ENCODE measurements at places on chromosomes 6 and 20. TPM values are rescaled to one million over a fixed set of nuclear protein-coding genes. Genes with fewer than 3 reads are reported as not detected.

DNA sequence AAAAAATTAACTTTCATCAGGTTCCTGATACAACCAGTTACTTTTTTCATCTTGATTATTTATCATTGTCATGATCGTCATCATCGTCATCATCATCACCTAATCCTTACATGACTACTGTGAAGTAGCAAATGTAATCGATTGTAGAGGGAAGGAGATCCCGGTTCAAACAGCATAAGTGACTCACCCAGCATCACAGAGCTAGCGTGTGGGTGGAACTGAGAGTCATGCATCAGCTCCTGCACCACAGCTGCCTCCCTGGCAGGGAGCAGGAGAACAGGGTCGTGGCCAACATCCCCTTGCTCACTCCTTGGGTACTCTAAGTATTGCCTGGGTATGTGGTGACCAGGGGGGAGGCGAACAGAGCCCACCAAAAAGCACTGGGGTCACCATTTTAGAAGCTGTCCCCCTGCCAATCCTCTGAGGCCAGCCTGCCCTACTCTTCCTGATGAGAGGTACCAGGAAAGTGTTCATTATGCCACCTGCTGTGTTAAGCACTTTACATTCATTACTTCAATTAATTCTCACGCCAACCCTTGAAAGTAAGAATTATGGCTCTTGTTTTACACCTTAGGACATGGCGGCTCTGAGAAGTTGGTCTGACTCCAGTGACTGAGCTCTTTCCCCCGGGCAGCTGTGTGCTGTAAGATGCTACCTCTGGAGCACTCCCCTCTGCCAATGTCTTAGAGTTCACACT lies 425.2 kb downstream of the CD83 start:
- no peak for DNase-seq
- no peak overlapping the region for H3K4me3 ChIP-seq
- H3K27me3 ChIP-seq, result no peaks in the 10 kb centered on the region
- no peak overlapping the region for H3K27ac ChIP-seq
- H3K36me3 ChIP-seq, result no peaks in the 10 kb centered on the region

Gene SNAP91
- total RNA-seq, result not detected

GRCh38 chr20:46133886-46134654 lies 16.0 kb downstream of the CD40 start:
- H3K36me3 ChIP-seq, result no peaks in the 10 kb centered on the region
- no peaks in the 10 kb centered on the region for H3K4me1 ChIP-seq
- peaks cover 42% of the 10 kb centered on the region for H3K27me3 ChIP-seq
- no peak overlapping the region for H3K4me3 ChIP-seq
- no peak for DNase-seq
- H3K27ac ChIP-seq, result no peak overlapping the region

Gene MLN
- not detected for total RNA-seq

DNA sequence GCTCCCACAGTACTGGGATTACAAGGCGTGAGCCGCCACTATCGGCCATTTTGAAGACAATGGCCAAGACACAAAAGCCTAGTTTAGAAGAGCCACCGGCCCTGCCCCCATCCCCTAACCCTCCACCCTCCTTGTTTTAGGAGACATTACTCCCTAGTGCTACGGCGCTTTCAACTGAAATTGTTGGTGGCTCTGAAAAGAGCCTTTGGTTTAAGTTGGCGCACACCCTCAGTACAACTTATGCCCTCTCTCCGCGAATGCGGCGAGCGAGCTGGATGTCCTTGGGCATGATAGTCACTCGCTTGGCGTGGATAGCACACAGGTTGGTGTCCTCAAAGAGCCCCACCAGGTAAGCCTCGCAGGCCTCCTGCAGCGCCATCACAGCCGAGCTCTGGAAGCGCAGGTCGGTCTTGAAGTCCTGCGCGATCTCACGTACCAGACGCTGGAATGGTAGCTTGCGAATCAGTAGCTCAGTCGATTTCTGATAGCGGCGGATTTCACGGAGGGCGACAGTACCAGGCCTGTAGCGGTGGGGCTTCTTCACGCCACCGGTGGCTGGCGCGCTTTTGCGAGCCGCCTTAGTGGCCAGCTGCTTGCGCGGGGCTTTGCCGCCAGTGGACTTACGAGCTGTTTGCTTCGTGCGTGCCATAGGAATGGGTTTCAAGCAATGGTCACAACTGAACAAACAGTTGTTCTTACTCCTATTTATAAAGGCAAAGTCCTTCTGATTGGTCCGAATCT lies 114.9 kb upstream of the BTN3A2 start:
- H3K27me3 ChIP-seq, result no peaks in the 10 kb centered on the region
- peak overlapping the region; percentile 60 for H3K4me3 ChIP-seq
- no peaks in the 10 kb centered on the region for H3K36me3 ChIP-seq
- H3K27ac ChIP-seq, result peak overlapping the region; percentile 80

- no peaks in the 10 kb centered on the region for H3K4me1 ChIP-seq
- no peak overlapping the region for H3K27ac ChIP-seq
- peaks cover 5% of the 10 kb centered on the region for H3K27me3 ChIP-seq
- no peaks in the 10 kb centered on the region for H3K36me3 ChIP-seq
Observed at GRCh38 chr6:168218785-168219566, 100.6 kb downstream of the DACT2 start.

DNA sequence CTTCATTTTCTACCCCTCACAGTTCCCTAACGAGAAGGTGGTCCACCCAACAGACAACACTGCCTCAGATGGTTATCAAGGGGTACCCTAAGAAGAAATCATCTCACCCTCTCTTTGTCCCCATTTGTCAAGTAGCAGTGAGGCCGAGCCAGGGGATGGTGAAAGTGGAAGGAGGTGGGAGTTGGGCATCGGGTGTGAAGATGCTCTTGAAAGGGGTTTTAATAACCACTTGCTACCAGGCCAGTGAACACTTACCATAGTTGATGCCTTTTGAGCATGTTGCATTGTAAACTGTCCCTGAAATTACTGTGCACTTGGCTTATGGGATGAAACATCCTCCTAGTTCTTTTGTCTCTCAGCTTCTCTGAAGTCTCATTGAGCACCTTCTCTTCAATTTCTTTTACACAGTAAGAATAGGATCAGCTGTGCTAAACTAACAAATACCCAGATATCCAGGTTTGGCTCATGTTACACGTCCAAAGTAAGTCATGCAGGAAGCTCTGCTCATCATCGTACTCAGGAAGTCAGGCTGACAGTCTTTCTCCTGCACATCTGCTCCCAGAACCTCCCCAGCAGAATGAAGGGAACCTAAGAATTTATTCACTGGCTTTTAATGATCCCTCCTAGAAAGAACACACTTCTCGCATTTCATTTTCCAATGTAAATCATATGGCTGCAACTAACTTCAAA lies 13.3 kb downstream of the HLA-DPB1 start:
- no peak overlapping the region for H3K27ac ChIP-seq
- no peak for DNase-seq
- H3K27me3 ChIP-seq, result peaks cover 4% of the 10 kb centered on the region
- no peaks in the 10 kb centered on the region for H3K4me1 ChIP-seq
- no peak overlapping the region for H3K4me3 ChIP-seq
- H3K36me3 ChIP-seq, result no peaks in the 10 kb centered on the region

Gene INSM1
- total RNA-seq, result 5.5 TPM

- DNase-seq, result peak; percentile 61
- no peaks in the 10 kb centered on the region for H3K36me3 ChIP-seq
- no peaks in the 10 kb centered on the region for H3K4me1 ChIP-seq
- H3K4me3 ChIP-seq, result no peak overlapping the region
- no peaks in the 10 kb centered on the region for H3K27me3 ChIP-seq
- no peak overlapping the region for H3K27ac ChIP-seq
Observed at GRCh38 chr6:99151634-99152346, 197.7 kb downstream of the FAXC start.

- H3K36me3 ChIP-seq, result peaks cover 26% of the 10 kb centered on the region
- H3K27me3 ChIP-seq, result no peaks in the 10 kb centered on the region
- H3K27ac ChIP-seq, result no peak overlapping the region
- H3K4me1 ChIP-seq, result no peaks in the 10 kb centered on the region
- no peak overlapping the region for H3K4me3 ChIP-seq
- no peak for DNase-seq
Observed at GRCh38 chr6:79028641-79029314, 49.3 kb downstream of the PHIP start.

DNA sequence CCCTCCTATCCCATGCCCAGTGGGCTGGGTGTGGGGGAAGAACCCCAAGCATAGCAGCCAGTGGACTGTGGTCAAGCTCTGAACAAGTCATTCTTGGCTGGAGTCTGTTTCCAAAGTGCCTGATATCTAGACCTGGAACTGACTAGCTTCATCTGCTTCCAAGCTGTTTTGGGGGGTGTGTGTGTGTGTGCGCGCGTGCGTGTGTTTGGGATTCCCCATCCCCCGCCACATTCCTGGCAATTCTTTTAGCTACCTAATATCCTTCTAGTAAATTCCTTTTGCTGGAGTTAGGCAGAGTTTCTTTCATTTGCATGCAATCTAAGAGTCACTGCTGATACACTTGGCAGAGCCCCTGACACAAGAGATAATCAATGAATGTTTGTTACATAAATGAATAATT lies 7.8 kb downstream of the PAK5 start:
- no peak overlapping the region for H3K27ac ChIP-seq
- H3K27me3 ChIP-seq, result no peaks in the 10 kb centered on the region
- no peak for DNase-seq
- H3K4me1 ChIP-seq, result no peaks in the 10 kb centered on the region

GRCh38 chr20:11248687-11249638 lies 575.2 kb upstream of the JAG1 start:
- no peaks in the 10 kb centered on the region for H3K27me3 ChIP-seq
- no peaks in the 10 kb centered on the region for H3K4me1 ChIP-seq
- no peak overlapping the region for H3K4me3 ChIP-seq
- H3K36me3 ChIP-seq, result no peaks in the 10 kb centered on the region
- no peak for DNase-seq

- H3K4me3 ChIP-seq, result no peak overlapping the region
- peaks cover 8% of the 10 kb centered on the region for H3K4me1 ChIP-seq
- peaks cover 4% of the 10 kb centered on the region for H3K27me3 ChIP-seq
- H3K36me3 ChIP-seq, result no peaks in the 10 kb centered on the region
Observed at GRCh38 chr6:35602133-35602946, 86.4 kb downstream of the FKBP5 start.

Gene PPT2
- 120 TPM for total RNA-seq

Gene OLIG3
- total RNA-seq, result not detected

Gene TSBP1
- not detected for total RNA-seq

- H3K4me1 ChIP-seq, result no peaks in the 10 kb centered on the region
- no peak for DNase-seq
- H3K4me3 ChIP-seq, result no peak overlapping the region
- no peaks in the 10 kb centered on the region for H3K27me3 ChIP-seq
- no peak overlapping the region for H3K27ac ChIP-seq
Observed at GRCh38 chr6:13014504-13015378, 298.2 kb downstream of the PHACTR1 start.

GRCh38 chr6:53795702-53796450 lies 1.1 kb downstream of the LRRC1 start:
- peak overlapping the region; percentile 88 for H3K4me3 ChIP-seq
- H3K27me3 ChIP-seq, result no peaks in the 10 kb centered on the region
- H3K27ac ChIP-seq, result no peak overlapping the region
- DNase-seq, result peak; percentile 5

DNA sequence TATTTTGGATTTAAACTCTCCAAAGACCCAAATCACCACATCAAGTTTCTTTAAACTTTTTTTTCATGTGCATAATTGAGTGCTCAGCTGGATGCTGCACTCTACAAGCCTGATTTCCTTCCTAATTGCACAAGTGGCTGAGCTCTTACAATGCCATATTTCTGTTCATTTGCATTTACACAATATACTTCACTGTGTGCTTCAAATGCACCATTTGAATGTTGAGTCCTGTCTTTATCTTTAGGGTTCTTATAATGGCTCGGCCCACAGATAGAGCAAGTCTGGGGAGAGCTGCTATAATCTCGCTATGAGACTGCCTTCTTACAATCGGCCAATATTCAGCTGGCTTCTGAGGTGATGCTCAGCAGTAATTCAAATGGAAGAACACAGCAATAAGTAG lies 200.6 kb upstream of the MAP3K7 start:
- no peaks in the 10 kb centered on the region for H3K36me3 ChIP-seq
- no peak for DNase-seq
- no peaks in the 10 kb centered on the region for H3K27me3 ChIP-seq
- no peak overlapping the region for H3K27ac ChIP-seq
- H3K4me1 ChIP-seq, result no peaks in the 10 kb centered on the region
- no peak overlapping the region for H3K4me3 ChIP-seq

DNA sequence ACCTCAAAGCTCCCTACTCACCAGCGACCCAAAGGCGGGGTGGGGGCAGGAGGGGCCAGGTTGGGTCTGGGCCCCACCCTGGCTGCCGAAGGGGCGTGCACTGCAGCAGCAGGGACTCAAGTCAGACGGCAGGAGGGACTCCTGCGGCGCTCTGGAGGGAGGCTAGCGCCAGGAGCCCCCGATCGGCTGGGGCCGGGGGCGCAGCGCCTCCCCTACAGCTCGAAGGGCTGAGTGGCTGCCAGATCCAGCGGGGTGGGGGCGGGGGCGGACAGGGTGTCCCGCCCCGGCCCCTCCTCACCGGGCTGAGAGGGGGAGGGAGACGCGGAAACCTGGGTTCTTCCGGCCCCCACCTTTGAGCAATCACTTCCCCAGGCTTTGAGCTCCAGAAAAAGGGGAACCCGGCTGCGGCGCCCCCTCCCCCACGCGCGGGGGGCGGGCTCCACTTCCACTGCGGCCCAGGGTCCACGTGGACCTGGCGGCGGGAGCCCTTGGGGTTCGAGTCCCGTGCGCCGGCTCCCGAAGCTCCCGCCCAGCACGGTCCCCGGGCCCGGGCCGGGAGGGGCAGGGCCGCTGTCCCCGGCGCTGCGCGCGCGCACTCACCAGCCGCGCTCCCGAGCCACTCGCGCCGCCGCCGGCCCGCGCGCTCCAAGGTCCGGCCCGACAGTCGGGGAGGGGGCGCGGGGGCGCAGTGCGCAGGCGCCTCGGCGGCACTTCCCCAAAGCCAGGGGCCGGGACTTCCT lies at the start of gene RGS19:
TSS of gene RGS19 (minus strand) at position 246 of the 740 bp plus-strand sequence. CDS start 2,632 bp downstream, outside the sequence.
- H3K36me3 ChIP-seq, result no peaks in the 10 kb centered on the region
- H3K4me1 ChIP-seq, result peaks cover 21% of the 10 kb centered on the region
- H3K4me3 ChIP-seq, result peak within 1 kb of the TSS; percentile 73
- H3K27me3 ChIP-seq, result peaks cover 15% of the 10 kb centered on the region
- peak; percentile 86 for DNase-seq
- peak within 1 kb of the TSS; percentile 4 for H3K27ac ChIP-seq

DNA sequence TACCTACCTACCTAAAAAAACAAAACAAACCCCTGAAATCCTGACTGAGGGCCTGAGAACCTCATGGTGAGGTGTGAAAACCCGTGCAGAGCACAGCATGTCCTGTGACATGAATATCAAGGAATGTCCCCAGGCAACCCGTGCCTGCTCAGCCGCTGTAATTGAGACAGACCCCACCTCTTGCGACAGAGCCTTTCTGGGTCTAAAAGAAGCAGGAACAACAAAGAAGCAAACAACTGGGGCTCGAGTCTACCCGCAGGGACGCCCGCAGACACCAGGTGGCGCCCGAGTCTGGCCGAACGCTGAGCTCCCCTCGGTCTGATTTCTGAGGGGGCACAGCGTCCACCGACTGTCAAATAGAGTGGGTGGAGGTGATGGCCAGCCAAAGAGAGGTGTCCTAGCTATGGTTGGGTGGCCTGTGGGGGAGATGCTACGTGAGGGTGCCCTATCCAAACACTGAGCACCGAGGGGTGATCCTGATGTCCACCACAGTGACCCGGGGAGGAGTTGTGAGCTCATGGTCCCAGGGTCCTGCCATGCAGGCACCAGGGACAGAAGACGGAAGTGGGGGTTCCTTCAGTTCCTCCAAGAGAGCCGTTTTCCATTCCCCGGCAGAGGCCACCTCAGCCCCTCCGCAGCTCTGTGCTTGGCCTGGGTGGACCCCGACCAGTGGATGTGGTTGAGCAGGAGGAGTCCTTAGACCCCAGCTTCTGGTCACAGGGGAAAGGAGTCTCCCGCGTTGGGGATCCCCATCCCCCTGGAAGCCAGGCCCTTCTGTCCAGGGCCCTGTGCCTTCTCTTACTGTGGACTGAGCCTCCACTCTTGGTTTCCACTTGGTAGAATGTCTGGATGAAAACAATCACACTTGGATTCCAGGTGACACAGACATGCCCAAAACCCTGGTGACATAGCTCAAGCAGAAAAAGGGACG lies 268.2 kb downstream of the CDC5L start:
- peak overlapping the region; percentile 86 for H3K27ac ChIP-seq
- no peaks in the 10 kb centered on the region for H3K27me3 ChIP-seq
- no peaks in the 10 kb centered on the region for H3K36me3 ChIP-seq
- no peak overlapping the region for H3K4me3 ChIP-seq
